Endodermal cell (in vitro differentiated cells): ENCODE measurements at places on chromosomes 11 and 22.
A peak's percentile ranks its signal among the peaks of the same experiment; 100 is the strongest.

DNA sequence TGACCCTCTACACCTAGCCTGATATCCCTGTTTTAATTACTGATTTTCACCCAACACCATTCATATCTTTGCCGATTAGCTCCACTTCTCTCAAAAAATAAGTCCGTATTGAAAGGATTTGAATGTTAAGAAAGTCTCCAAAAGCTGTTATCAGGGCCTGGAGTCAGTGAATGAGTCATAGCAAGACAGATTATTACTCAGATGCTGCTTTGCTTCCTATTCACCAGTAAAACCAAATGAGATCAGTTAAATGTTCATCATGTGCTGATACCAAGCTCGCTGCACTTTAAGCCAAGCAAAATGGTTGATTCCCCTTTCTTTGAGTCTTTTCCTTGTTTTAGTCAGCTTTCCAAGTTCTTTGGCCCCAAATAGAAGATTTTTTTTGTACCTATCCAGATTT lies 228.4 kb downstream of the FAT3 start:
- H3K36me3 ChIP-seq: no peaks in the 10 kb centered on the region
- H3K4me1 ChIP-seq: peaks cover 3% of the 10 kb centered on the region
- H3K27me3 ChIP-seq: no peaks in the 10 kb centered on the region
- DNase-seq: no peak
- H3K27ac ChIP-seq: no peak overlapping the region

DNA sequence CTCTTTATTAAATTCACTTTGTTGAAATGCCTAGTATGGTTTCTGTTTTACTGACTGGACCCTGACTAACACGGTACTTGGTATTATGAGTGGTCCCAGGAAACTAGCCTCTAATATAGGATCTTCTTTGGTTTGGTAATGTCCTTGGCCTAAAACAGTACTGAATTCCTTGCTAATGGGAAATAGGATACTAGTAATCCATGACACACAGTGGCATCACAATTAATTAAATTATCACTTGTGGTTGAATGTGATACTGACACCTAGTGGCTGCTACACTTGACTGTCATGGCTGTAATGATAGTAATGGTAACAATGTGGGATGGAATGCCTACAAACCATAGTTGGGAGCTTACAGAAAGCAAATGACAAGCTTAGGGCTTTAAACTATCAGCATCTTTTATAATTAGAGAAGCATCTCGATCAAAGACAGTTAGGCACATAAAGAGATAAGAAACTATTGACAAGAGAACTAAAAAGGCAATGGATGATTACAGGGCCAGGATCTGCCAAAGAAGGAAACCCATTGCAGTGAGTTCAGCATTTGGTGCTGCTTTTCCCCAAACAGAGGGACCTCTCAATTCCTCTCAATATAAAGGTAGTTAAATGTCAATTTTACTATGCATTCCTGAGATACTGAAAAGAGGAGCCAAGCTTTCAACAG lies 8.6 kb downstream of the DNHD1 start:
- no peak for DNase-seq
- H3K27ac ChIP-seq: no peak overlapping the region
- no peaks in the 10 kb centered on the region for H3K36me3 ChIP-seq
- no peaks in the 10 kb centered on the region for H3K27me3 ChIP-seq

GRCh38 chr11:11476499-11476898 lies 123.4 kb upstream of the CSNK2A3 start:
- H3K27ac ChIP-seq: no peak overlapping the region
- H3K4me3 ChIP-seq: no peak overlapping the region
- H3K4me1 ChIP-seq: no peaks in the 10 kb centered on the region

DNA sequence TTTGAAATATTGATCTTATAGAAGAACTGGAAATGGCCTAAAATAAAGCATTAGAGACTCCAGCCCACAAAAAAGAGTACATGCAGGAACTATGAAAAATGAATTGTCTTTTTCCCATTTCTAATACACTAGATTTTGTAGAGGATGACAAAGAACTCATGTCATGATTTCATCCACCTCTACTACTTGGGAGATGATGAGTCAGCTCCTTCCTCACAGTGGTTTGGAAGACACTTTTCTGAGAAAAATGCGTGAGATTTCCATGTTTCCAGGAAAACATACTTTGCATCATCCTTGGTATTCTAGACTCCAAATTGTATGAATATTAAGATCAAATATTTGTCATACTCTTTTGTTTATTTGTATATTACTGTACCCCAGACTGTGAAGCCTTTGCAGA lies 500.5 kb downstream of the FAM181B start:
- H3K36me3 ChIP-seq: no peaks in the 10 kb centered on the region
- no peak for DNase-seq
- H3K27me3 ChIP-seq: peaks cover 7% of the 10 kb centered on the region
- H3K27ac ChIP-seq: no peak overlapping the region

- no peak overlapping the region for H3K27ac ChIP-seq
- DNase-seq: no peak
- H3K36me3 ChIP-seq: no peaks in the 10 kb centered on the region
- H3K4me3 ChIP-seq: no peak overlapping the region
- no peaks in the 10 kb centered on the region for H3K4me1 ChIP-seq
Measured at GRCh38 chr22:49561976-49562375, 265.7 kb downstream of the BRD1 start.

DNA sequence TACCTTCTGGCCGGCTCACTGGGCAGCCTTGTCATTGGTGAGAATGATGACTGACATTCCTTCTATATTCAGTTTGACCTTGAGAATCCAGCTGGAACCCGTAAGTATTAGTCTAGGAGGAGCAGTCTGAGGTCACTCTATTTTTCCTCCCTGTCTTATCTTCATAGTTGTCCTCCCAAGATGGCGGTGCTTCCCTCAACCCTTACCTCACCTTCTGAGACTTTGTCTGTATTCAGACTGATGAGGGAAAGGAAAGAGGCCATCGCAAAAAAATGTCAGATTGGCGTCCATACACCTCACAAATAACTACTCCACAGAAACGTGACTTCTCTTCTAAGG lies 6.0 kb downstream of the KREMEN1 start:
- no peak overlapping the region for H3K4me3 ChIP-seq
- peaks cover 21% of the 10 kb centered on the region for H3K27me3 ChIP-seq
- no peak overlapping the region for H3K27ac ChIP-seq

- H3K27me3 ChIP-seq: no peaks in the 10 kb centered on the region
- no peak for DNase-seq
- no peaks in the 10 kb centered on the region for H3K36me3 ChIP-seq
- H3K4me3 ChIP-seq: no peak overlapping the region
- H3K27ac ChIP-seq: no peak overlapping the region
- H3K4me1 ChIP-seq: peaks cover 4% of the 10 kb centered on the region
Measured at GRCh38 chr11:42576318-42576717, 735.5 kb upstream of the API5 start.

DNA sequence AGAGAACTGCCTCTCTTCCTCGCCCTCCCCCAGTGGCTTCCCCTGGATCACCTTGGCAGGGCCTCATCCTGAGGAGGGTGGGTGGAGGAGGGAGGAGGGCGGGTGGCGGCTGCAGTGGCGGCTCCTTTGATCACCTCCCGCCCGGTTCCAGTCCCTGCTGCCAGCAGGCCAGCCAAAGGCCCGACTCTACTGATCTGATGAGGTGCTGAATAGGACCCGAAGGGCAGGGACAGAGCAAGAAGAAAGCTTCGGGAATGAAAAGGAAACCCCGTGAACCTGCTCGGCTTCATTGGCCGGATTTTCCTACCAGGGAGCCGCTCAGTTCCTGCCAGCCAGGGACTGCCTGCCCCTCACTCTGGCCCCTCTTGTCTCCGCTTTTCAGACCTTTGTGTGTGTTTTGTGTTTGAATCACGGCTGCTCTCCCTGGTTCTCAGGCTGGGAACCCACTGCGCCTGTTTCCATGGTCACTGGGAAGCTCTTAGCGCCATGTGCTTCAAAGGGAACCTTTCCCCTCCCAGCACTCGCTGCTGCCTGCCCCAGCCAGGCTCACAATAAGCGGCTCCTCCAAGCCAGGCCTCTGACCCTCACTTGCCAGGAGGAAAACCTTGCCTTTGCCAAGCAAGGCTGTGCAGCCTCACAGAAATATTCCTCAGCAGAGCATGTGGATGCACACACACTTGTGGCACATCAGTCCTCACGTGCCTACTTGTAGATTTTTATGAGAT lies 56.8 kb downstream of the C22orf31 start:
- H3K27me3 ChIP-seq: no peaks in the 10 kb centered on the region
- H3K27ac ChIP-seq: peak overlapping the region; percentile 99
- peak overlapping the region; percentile 55 for H3K4me3 ChIP-seq

DNA sequence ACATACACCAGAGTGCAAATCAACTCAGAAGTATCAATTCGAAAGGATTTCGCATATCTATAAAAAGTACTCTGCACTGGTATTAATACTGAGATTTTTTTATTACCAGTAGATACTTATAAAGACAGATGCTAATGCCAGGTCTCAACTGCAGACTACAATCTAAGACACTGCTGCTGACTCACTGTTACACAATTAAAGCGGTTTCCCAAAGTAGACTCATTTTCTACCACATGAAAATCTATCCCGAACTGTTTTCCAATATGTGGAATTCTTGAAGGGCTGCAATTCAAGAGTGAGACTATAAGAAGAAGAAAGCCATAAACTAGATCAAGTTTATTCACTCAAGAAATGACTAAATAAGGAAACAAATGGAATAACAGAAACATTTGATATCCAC lies 57.2 kb upstream of the ARHGAP32 start:
- peaks cover 3% of the 10 kb centered on the region for H3K36me3 ChIP-seq
- no peaks in the 10 kb centered on the region for H3K27me3 ChIP-seq
- H3K27ac ChIP-seq: no peak overlapping the region
- DNase-seq: no peak
- H3K4me3 ChIP-seq: no peak overlapping the region

DNA sequence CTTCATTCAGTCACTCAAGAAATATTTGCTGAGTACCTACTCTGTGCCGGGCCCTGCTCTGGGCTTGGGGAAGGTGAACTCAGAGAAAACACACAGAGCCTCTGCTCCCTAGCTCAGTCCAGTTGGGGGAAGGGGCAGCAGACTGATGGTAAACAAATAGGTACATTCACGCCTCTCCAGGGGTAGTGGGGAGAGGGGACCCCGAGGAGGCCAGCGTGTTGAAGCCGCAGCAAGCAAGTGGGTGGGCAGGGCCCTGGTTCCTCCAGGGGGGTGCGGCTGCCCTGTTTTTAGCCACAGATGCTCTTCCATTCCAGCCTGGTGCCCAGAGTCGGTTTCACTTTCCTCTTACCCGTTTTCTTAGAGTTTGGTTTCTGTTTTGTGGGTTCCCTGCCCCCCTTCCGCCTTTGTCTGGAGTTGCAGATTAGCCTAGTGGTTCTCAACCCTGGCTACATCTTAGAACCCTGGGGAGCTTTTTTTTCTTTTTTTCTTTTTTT lies 8.7 kb downstream of the DRAP1 start:
- no peaks in the 10 kb centered on the region for H3K36me3 ChIP-seq
- H3K4me1 ChIP-seq: no peaks in the 10 kb centered on the region
- no peak overlapping the region for H3K4me3 ChIP-seq
- H3K27ac ChIP-seq: no peak overlapping the region
- no peaks in the 10 kb centered on the region for H3K27me3 ChIP-seq
